ENCODE measurements at places on chromosomes 5 and 9. TPM values are rescaled to one million over a fixed set of nuclear protein-coding genes. Genes with fewer than 3 reads are reported as not detected.

NR6A1 gene
- total RNA-seq, result 0.52 TPM

LCP2 gene
- under 0.01 TPM for total RNA-seq

GDF9 gene
- total RNA-seq, result not detected

AJM1 gene
- 0.88 TPM for total RNA-seq

ZNF367 gene
- total RNA-seq, result 2.8 TPM

Data from epithelial cell of alveolus of lung (primary cell).